ENCODE measurements at places on chromosomes 16 and 17.

DNA sequence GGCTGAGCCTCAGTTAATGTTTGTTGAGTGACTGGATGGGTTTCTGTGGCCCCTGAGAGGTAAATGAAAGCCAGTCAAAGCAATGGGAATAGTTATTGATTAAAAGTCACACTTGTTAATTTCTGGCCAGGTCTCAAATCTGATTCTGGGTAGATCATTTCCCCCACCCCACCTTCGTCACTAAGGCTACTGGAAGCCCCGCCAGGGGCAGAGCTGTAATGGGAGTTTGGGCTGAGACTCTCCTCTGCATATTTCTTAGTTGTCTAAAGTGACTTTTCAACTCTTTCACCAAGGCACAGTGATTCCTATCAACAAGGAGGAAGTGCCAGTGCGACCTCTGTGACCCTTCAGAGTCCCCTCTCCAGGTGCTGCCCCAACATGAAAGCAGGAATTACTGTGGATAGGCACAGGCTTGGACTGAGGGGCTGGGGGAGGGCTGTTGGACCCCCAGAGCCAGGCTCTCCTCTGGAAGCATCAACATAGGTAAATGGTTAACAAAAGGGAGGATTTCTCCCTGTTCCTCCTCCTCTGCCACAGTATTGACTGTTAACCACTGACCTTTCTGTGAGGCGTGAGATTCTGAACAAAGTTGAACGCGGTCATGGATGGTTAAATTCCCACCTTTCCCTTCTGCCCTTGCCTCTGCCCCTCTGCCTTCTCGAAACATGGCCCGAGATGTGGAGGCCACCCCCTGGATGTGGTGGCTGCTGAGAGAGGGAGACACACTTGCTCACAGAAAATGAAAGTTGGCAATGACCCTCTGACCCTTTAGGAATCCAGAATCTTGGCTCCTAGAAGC lies 20.8 kb upstream of the TBX2 start:
- peak overlapping the region; percentile 1 for H3K27ac ChIP-seq
- H3K36me3 ChIP-seq: no peaks in the 10 kb centered on the region
- no peaks in the 10 kb centered on the region for H3K27me3 ChIP-seq
- H3K4me1 ChIP-seq: no peaks in the 10 kb centered on the region

DNA sequence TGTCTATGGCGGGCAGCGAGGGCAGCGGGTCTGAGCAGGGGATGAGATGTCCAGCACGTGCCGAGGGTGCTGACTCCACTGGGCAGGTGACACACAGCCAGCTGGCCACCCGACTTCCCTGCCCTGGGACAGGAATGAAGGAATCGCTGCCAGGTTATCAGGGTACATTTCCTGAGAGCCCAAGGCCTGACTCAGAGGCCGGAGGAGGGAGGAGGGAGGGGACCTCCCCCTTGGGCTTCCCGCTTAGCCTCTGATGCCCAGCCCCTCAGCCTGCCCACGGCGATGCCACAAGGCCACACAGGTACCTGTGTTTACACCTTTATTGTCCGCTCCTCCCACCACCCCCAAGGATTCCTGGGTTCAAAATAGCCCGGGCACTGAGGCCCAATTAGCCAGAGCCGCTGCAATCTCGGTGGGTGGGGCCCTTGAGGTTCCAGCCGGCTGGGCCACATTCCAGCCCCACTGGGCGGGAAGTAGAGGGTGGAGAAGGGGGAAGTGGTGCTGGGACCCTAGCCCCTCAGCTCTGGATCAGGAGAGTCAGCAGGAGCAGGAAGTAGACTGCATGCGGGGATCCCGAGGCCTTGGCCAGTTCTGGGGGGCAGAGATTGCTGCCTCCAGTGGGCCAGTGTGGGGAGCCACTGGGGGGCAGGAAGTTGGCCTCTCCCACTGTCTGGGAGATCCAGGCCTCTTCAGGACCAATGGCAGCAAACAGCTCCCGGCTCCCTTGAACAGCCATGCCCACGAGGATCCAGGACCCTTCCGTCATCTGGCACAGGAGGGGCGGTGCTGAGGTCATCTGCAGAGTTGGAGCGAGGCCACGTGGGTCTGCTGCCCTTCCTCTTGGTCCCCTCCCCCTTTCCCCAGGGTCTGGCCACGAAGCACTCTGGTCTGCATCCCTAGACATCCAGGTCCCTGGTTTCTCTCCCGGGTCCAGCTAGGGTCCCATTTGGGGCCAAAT lies 3.4 kb upstream of the PRSS8 start:
- DNase-seq: no peak
- peaks cover 2% of the 10 kb centered on the region for H3K27me3 ChIP-seq
- peaks cover 15% of the 10 kb centered on the region for H3K4me1 ChIP-seq
- H3K27ac ChIP-seq: no peak overlapping the region
- no peaks in the 10 kb centered on the region for H3K36me3 ChIP-seq
- no peak overlapping the region for H3K4me3 ChIP-seq

DNA sequence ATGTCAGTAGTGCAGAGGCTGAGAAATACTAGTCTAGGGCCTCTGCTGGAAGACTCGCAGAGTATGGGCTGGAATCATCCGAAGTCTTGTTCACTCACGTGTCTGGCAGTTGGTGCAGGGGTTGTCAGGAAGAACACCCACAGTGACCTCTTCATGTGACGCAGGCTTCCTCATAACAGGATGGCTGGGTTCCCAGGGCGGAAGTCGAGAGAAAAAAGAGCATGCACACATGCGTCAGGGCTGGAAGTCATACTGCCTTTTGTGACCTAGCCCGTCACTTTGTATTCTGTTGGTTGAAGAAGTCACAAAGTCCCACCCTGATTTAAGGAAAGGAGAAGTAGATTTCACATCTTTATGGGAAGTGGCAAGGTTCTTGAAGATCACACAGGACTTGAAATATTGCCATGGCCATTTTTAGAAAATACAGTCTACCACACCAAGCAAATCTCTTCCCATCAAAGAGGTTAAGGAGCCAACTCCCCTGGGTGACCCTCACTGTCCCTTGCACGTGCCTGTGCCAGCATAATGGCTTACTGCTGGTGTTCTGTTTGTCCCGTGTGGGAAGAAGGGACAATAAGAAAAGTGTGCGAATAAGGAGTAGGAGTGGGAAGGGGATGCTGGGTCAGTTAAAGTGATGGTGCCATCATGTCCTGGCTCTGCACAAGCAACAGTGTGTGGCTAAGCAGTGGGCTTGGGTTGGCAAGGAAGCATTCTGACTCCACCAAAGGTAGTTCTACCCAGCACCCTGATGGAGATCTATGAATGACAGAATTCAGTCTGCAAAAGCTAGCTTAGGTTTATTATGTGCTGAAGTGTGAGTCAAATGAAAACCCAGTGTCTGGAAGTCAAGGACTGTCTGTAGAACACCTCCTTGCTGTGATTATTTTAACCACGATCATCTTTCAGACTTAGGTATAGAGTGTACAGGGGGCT lies 28.1 kb downstream of the HEATR3 start:
- H3K4me3 ChIP-seq: no peak overlapping the region
- DNase-seq: no peak
- H3K27me3 ChIP-seq: no peaks in the 10 kb centered on the region
- no peak overlapping the region for H3K27ac ChIP-seq

GRCh38 chr16:9225527-9226316 lies 134.3 kb downstream of the HAPSTR1 start:
- H3K36me3 ChIP-seq: no peaks in the 10 kb centered on the region
- H3K4me3 ChIP-seq: no peak overlapping the region
- H3K27me3 ChIP-seq: no peaks in the 10 kb centered on the region
- no peaks in the 10 kb centered on the region for H3K4me1 ChIP-seq
- no peak for DNase-seq

DNA sequence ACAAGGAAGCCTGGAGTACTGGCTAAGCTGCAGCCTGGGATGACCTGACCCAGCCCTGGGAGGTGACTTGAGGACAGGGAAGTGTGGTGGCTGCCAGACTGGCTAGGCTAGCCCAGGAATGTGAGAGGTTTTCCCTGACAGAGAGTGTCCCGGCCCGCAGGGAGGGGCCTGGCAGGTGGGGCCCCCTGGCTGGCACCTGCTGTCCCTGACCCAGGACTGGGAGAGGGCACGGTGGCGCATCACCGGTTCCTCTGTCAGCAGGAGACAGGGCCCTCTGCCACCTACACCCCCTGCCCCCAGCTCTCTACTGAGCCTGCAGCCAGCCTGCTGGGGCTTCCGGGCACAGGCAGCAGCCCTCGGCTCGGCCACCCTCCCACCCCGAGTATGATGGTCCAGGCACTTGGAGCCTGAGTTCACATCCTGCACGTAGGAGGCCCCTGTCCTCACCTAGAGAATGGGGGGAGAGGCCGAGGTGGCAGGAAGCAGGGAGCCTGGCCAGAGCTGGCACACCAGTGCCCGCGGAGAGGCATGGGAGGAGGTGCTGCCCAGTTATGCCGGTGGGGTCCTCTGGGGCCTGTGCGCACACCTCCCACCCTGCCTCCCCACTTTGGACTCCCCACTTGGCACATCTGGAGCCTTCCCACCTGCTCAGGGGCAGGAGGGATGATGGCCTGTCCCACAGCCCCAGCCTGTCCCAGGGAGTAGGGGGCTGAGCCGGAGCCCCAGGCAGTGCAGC lies 528 bp downstream of the PRSS27 start:
- no peak for DNase-seq
- H3K36me3 ChIP-seq: no peaks in the 10 kb centered on the region
- peaks cover 5% of the 10 kb centered on the region for H3K27me3 ChIP-seq
- peaks cover 33% of the 10 kb centered on the region for H3K4me1 ChIP-seq
- H3K27ac ChIP-seq: no peak overlapping the region
- H3K4me3 ChIP-seq: peak overlapping the region; percentile 25

DNA sequence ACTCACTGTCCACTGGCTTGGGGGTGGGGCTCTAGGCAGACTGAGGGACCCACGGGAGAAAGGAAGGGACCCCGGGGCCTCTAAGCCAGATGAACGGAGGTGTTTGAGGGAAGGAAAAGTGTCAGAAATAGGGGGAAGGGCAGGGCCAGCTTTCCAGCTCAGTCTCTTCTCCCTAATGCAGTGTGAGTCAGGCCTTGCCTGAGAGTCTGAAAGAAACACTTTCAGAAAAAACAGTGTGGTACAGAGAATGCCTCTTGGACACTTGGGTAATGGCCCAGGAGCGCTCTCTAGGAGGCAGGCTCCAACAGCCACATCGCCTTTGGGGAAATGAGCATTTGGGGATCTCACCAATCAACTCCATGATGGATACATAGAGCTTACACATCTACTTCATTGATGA lies 46.9 kb downstream of the NDEL1 start:
- H3K36me3 ChIP-seq: peaks cover 41% of the 10 kb centered on the region
- no peak overlapping the region for H3K4me3 ChIP-seq
- H3K4me1 ChIP-seq: no peaks in the 10 kb centered on the region
- H3K27ac ChIP-seq: no peak overlapping the region
- no peaks in the 10 kb centered on the region for H3K27me3 ChIP-seq

- no peak overlapping the region for H3K4me3 ChIP-seq
- H3K27ac ChIP-seq: no peak overlapping the region
- no peaks in the 10 kb centered on the region for H3K36me3 ChIP-seq
- DNase-seq: no peak
- no peaks in the 10 kb centered on the region for H3K27me3 ChIP-seq
- no peaks in the 10 kb centered on the region for H3K4me1 ChIP-seq
These were observed 622.9 kb upstream of the RBFOX1 start for GRCh38 chr16:6709736-6710135.

GRCh38 chr17:42185621-42185930 lies 324 bp upstream of the HCRT start:
- H3K36me3 ChIP-seq: no peaks in the 10 kb centered on the region
- H3K27me3 ChIP-seq: peaks cover 13% of the 10 kb centered on the region
